ENCODE measurements at places on chromosomes 4 and X.

DNA sequence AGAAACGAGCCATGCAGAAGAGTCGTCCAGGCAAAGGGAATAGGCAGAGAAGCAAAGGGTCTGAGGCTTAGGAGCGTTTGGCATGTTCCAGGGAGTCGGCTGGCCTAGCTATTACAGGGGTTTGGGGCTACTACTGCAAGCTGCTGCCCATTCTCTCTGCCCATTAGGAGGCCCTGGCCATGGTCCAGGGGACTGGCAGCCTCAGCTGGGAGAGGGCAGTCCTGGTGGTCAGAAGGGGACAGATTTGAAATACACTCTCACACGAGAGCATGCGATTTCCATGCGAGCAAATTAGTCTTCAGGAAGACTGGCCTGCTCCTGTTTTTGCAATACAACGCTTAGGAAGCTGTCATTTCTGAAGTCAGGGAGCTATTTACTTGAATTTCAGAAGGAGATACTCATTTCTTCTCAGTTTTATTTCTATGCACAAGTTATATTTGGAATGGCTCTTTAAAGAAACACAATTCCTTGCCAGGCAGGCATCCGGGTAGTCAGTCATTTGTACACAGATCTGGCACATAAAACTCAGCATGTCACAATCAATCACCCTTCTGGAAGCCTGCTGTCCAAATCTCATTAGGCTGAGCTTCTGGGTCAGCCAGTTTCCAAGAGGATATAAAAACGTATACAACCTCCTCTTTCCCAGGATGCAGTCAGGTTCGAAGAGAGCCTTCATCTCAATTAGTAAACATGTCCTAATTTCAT, 27.0 kb downstream of the PROM1 start:
- no peak for DNase-seq

DNA sequence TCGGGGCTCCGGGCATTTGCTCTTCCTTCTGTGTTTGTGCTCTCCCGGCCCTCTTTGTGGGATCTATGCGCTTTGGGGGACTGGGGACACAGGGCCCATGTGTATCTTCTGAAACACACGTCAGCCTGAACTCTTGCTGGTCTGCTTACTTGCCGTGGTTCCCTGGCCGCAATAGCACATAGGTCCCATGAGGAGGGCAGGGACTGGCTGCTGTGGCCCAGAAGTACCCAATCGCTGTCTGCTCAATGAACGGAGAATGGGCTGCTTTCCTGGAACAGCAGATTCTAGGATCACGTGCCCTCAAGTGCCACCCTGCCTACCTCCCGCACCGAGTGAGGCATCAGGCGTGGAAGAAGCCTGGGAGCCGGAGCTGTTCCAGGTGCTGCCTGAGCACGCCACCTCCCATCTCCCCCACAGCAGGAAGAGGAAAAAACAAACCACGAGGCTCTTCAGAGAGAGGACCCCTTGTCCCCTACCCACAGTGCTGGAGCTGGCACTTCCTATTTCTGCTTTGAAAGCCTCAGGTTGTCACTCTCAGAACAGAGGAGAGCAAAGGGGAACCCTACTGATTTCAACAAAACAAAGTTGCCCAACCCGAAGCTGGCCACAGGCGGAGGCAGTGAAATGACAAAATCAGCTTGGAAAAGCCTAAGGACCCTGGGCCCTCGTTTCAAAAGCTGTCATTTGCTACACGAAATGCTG, 3.8 kb downstream of the G6PD start:
- DNase-seq: peak; percentile 46

GRCh38 chr4:126223784-126224407, 909.1 kb downstream of the FAT4 start:
- no peak for DNase-seq

GRCh38 chr4:138021139-138021830, 220.9 kb downstream of the SLC7A11 start:
- no peak for DNase-seq

GRCh38 chrX:10501611-10502010, 118.8 kb downstream of the MID1 start:
- no peak for DNase-seq

DNA sequence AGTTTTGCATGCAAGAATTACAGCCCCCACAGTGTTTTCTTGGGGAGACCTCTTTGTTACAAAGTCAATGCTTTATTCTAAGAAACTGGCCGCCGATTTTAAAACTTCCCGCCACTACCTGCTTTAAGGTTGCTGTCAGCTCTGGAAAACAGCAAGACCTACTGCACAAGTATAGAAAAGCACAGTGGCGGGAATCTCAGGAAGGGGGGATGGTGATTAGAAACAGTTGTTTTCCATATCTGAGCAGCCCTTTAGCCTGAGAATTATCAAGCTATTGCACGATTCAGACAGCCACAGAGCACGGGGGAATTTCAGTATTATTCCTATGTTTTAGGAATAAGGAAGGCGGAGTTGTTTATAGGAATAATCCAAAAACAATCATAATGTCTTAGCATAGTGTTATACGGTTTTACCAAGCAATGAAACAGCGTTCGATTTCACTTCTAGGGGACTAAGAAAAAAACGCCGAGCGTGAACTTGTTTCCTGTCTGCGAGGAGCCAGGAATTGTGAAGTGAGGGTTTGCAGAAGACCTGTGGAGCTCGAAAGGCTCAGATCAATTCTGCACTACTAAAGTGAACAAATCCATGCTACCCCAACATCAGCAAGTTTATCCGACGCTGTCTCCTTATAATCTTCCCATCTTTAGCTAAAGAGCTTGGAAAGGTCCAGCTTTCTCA, 81.3 kb downstream of the HMGN5 start:
- no peak for DNase-seq

DNA sequence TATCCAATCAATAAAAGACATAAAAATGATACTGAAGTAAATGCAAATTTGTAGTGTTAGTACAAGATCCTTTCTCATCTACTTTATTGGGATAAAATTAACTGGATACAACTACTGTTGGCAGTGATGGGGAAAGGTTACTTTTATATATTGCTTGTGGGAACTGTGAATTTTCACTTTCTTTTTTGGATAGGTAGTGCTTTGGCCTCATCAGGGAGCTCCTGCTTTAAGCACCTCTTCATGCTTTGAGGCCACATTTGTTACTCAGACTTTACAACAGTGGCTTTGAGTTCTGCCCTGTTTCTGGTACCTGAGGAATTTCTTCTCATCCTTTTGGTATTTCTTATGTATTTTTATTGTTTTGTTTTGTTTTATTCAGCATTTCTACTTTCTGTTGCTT, 316.8 kb upstream of the ZCCHC13 start:
- DNase-seq: no peak

DNA sequence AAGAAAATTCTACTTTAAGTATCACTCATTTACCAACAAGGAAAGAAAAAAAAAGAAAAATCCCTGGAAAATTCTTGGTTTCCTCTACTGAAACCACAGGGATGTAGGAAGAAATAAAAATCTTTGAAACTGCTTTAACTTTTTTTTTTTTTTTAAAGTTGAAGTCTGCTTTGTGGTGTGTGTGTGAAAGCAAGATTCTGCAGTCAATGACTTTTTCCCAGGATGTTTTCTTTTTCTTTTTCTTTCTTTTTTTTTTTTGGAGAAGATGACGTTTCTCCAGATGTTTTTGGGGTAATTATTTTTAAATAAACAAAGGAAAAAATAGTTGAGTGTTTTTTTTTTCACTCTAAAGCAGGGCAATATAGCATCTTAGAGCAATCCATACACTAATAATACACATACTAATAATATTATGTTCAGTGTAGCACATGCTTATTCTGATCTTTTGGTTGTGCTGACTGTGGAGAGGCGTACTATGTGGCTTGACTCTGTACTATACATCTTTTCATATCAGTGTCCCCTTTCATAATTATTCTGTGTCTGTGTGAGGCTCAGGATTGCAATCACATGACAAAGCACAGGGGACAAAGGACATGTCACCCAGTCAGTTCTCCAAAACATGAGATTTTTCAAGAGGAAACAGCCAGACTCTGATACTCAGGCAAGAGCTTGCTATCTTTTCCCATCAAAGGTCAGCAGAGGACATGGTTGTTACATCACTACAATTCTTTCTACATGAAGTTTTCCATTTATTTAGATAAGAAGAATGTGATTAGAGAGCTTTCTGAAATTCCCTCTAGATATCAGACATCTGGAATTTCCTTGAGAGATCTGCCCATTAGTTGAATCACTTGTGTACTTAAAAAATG, 111.0 kb downstream of the PDE5A start:
- DNase-seq: no peak

GRCh38 chr4:8326206-8326605, 56.7 kb downstream of the HTRA3 start:
- no peak for DNase-seq

GRCh38 chrX:71131510-71131909, 13.1 kb downstream of the MED12 start:
- DNase-seq: no peak

DNA sequence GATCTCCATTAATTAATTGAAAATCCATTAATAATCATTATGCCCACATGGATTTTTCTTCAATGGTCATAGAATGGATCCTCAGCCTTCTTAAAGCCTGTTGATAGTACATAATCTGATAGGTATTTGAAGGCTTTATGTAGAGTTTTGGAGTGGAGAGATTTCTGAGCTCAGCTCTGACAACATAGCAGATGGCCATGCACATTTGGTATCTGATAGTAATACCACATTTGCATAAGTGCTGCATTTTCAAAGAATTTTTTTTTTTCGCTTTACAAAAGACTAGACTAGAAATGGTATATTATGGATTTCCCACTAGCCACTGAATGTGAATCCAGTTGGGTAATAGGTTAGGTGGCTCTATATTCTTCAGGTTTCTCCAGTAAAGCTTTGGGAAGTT, 440.6 kb downstream of the FGF13 start:
- DNase-seq: no peak

DNA sequence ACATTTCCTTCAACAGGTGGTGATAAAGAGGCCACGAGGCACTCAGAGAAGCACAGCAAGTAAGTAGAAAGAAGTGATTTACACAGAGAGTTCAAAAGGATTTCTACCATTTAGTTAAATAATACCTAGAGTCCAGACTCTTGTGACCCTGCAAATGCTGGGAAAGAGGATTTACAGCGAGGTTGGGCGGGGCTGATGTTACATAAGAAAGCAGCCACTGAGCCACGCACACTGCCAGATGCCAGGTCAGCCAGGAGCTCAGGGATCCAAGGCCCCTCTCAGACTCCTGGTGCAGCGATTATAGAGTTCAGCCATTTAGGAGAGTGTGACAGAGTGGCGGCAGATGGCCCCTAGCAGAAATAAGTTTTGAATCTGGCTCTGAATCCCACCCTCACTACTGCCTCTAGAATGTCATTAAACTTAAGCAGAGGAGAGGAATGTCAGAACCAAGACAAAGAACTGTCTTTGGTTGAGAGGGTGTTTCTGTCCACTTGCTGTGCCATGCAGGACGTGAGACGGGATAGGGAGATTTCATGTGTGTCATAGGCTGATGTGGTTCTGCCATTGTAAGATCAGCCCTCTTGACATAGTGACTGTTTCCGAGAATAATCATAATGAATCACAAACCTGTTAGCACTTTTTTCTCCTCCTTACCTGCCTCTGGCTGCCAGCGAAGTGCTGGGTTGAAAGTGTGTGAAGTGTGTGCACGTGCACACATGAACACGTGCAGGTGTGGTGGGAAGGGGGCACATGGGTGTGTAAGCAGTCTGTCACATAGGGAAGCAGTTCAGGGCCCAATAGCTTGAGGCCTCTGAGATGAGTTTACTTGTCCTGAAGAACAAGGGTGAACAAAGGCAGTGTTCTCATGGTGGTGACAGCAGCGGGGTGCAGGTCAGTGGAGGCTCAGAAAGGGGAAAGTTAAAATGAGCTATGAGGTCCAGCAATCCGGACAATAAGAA, 50.1 kb downstream of the MFAP3L start:
- DNase-seq: no peak

- no peak for DNase-seq
These were observed 5.6 kb downstream of the AMOT start for GRCh38 chrX:112835019-112835418.

DNA sequence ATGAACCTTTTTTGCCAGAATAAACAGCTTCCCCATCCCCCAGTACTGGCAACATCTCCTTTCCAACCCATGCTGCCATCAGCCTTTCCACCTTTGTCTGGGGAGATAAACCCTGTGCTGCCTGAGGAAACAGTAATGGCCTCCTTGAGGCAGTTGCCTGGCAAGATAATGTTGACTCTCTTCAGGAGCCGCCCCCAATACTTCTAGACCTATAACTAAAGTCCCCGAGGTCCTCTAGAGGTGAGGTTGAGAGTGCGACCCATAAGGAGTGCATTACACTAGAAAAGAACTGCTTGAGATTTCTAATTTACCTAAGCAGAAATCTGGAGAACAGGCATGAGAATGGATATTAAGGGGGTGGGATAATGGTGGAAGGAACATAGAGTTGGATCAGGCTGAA, 963.2 kb upstream of the PCDH7 start:
- no peak for DNase-seq

DNA sequence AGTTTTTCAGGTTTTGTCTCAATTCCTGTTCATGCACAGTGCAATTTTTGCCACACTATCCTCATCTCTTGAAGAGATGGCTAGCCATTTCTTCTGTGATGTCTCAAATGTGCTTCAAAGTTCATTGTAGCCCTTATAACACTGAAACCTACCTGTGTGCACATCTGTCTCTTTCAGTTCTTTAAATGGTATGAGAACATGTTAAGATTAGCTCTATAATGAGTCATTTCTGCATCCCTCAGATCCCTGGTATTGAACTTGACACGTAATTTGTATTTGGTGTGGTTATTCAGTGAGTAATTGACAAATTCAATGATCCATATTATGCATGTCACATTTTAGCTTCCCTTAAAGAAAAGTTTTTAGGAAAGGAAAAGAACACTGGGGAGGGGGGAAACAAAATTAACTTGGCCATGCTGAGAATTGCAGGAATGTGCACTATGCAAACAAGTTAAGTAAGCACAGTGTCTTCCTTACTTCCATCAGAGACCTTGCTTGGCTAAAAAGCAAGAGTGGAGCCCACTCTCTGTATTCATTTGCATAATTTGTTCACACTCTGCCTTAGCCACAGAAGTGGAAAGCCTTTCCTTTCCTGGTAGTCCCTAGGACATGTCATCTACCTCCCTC, 659.8 kb upstream of the MAGEB2 start:
- DNase-seq: no peak

- DNase-seq: no peak
These were observed 5.2 kb upstream of the JAKMIP1 start for GRCh38 chr4:6205567-6205931.

- no peak for DNase-seq
These were observed 52.8 kb upstream of the CCSER1 start for GRCh38 chr4:90074322-90074886.

DNA sequence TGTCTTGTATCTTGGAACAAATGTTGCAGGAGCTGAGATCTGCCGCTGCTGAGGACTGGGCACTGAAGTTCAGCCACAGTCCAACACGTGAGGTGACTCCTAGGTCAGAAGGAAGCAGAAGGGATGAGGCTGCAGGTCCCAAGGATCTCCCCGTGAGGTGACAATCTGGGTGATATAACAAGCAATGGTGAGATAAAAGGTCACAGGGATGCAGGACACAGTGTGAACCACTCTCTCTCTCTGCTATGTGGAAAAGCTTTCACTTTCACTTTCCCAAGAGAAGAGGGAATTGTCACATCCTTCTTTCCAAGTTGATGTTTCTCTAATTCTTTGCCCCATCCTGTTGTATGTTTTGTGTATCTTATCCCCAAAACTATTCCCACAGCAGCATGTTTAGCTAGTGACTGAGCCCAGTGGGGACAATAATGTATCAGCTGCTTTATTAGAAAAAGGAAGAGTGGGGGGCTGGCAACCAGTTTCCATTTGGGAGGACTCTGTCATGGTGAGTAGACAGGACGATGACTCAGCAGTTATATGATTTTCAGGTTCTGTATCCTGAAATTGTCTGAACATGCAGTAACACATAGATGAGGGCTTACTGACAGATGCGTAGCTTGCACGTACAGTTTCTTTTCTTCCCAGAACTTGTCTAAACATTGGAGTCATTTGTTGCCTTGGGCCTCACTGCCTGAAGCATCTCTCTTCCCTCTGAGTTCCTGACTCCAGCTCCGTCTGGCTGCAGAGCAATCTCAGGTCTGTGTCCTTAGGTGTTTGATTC, 1415.8 kb upstream of the TENM3 start:
- DNase-seq: no peak
